ENCODE measurements at places on chromosomes 7 and 10.
A peak's percentile ranks its signal among the peaks of the same experiment; 100 is the strongest.

DNA sequence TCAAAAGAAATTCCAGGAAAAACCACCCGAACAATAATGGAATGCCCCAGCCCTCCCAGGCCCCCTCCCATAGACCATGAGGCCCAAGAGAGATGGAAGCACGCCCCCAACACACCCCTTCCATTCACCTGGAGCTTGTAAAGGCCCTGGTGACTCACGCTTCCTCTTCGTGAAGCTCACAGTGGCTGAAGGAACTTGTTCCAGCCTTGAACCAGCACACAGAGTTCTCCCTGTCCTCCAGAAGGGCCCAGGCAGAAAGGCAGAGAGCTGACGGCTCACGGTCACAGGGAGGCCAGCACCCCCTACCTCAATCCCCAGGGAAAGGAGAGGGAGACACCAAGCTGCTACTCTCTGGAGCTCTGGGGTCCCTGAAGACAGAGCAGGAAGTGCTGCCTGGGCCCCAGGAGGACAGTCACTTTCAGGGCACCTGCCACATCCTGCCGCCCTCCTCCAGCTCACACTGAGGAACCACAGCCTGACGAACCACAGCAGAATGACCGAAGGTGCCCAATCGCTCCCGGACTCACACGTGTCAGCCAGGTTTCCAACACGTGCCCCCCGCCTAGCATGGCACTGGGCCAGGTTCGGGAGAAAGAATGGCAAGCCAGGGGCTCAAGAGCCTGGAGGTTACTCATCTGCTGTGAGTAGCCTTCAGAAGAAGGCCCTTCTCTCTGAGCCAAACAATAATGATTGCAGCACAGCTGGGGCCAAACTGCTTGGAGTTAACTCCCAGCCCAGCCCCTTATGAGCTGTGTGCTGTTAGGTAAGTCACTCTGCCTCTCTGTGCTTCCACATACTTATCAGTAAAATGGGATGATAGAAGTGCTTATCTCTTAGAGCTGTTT is 52.8 kb downstream of the DLG5 start:
- peak; percentile 49 for DNase-seq

DNA sequence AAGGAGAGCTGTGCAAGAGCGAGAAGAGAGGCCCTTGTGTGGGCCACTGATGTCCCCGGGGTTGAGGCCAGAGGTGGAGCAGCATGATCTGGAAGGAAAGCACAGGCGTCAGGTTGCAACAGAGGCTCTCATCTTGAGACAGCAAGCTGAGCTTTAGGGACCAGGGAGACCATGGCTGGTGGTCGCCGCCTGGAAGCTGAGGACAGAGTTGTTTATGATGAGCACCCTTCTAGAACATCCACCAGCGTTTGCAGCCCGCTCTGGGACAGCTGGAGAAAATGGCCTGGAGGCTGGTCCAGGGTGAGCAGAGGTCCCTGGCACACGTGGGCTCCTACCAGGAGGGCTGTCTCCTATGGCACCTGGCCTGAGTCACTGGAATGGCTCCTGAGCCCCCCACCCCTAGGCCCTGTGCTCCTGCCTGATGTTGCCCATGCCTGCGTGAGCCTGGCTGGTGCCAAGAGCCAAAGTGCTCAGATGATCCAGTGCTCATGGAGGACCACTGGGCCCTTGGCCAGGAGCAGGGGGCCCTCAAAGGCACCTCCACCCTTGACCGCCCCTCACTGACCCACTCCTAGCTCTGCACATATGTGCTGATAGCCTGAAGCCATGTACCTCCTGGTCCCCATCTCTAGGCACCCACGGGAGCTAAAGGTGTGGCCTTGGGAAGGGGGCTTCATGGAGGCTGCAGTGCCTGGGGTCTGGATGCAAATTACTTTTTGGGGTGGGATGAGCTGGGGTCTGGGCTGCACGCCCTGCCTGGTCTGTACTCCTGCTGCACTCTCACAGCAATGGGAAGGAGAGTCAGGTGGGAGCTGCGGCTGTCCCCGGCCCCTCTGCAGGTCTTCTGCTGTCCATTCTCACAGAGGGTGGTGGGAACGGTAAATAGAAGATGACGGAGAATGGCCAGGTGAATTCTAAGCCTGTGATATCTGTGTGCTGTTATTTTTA is 40.1 kb upstream of the RET start:
- no peak for DNase-seq

DNA sequence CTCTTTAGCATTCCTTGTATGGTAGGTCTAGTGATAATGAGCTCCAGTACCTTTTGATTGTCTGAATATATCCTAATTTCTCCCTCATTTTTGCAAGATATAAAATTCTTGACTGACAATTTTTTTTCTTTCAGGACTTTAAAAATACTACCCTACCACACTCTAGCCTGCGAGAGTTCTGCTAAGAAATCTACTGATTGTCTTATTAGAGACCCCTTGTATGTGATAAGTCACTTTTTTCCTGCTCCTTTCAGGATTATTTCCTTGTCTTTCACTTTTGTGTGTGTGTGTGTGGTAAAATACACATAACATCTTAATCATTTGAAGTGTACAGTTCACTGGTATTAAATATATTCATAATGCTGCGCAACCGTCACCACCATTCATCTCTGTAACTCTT is 68.7 kb upstream of the PPP1R9A start:
- no peak for DNase-seq

DNA sequence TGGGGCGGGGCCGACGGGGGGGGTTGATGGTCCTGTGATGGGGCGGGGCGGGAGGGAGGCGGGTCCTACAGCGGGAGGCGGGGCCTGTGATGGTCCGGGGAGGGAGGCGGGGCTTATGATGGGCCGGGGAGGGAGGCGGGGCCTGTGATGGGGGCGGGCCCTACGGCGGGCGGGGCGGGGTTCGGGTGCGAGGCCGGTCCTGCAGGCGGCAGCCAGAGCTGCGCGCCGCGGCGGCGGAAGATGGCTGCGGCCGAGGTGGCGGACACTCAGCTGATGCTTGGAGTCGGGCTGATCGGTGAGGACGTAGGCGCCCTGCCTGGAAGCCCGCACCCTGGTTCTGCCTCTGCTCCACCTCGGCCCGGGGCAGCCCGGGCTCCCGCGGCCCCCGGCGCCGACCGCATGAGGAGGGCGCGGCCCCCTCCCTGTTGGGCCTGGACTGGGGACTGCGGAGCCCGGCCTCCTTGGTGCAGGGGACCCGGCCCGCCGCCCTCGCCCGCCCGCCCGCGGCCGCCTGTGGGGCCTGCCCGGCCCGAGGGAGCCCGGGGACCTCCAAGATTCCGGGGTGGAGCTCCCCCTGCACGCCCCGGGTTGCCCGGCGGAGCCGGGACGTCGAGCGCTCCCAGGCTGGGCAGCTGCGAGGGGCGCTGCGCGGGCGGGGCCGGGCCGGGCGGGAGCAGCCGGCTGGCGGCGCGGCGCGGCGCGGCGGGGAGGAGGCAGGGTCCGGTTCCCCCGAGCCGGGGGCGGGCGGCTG is at the start of gene DENND10:
Gene DENND10 (plus strand): TSS at position 211 of the 751 bp plus-strand sequence. CDS start 30 bp downstream, at position 241.
- no peak for DNase-seq

- no peak for DNase-seq
Observed at GRCh38 chr10:47092376-47092775, 181.1 kb downstream of the PTPN20 start.

DNA sequence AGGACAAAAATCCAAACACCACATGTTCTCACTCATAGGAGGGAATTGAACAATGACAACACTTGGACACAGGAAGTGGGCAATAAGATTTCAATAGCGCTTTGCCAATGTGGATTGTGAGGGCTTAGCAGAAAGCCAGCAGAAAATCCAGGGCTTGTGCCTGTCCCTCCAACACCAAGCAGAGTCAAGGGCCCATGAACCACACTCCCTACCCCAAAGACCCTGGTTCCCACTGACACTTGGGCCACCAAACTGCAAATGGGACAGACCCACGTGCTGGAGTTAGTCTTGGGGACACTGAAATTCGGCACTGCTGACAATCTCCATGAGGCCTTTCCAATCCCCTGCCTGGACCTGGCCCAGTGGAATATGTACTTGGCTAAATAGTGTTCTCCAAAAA is 67.0 kb downstream of the GRID1 start:
- no peak for DNase-seq
